Mesendoderm (in vitro differentiated cells): ENCODE measurements at places on chromosomes 12 and 14.
A peak's percentile ranks its signal among the peaks of the same experiment; 100 is the strongest.

- no peak for DNase-seq
Observed at GRCh38 chr12:14558473-14558959, 9.2 kb downstream of the PLBD1 start.

GRCh38 chr12:11674894-11675390 is 25.5 kb downstream of the ETV6 start:
- DNase-seq = no peak

- no peak for DNase-seq
Observed at GRCh38 chr12:42741091-42741490, 151.5 kb upstream of the PRICKLE1 start.

DNA sequence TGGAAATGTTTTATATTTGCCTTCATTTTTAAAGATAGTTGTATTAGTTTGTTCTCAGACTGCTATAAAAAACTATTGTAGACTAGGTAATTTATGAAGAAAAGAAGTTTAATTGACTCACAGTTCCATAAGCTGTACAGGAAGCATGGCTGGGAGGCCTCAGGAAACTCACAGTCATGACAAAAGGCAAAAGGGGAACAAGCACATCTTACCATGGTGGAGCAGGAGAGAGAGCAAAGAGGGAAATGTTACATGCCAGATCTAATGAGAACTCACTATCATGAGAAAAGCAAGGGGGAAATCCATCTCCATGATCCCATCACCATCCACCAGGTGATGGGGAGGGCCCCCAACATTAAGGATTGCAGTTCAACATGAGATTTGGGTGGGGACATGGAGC is 35.5 kb upstream of the UNC79 start:
- no peak for DNase-seq

DNA sequence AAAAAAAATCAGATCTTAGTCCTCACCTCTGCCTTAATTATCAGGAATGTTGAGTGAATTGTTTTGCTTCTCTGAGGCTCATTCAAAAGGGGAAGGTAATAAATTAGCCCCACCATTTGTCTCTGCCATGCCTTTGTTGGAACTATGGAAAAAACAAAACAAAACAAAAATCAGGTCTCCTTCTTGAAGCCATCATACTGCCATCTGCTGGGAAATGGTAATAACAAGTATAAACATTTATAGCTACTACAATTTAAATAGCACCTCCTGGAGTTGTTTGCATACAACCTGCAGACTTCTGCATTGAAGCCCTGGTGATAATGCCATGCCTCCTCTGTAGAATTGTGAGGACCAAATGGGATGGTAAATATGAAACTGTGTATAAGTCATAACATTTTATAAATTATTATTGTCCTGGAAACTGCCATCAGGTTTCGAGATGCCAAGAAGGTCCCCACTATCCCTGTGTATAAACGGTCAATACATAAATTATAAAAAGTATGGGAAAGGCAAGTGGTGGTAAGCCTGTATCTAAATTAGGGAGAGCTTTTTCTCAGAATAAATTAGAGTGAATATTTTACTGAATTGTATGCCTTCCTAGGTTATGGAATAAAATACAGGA is 87.2 kb upstream of the FGD4 start:
- DNase-seq = peak; percentile 85

DNA sequence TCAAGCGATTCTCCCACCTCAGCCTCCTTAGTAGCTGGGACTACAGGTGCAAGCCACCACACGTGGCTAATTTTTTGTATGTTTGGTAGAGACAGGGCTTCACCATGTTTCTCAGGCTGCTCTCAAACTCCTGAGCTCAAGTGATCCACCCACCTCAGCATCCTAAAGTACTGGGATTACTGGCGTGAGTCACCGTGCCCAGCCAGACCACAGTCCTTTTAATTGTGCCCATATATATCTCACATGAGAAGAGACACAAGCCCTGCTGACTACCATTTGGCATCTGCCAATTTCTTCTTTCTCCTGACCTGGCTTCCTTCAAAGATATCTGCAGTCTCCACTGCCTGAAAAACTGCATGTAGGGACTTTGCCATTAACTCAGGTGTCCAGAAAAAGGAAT is 142.5 kb downstream of the DPY19L2 start:
- DNase-seq = no peak

DNA sequence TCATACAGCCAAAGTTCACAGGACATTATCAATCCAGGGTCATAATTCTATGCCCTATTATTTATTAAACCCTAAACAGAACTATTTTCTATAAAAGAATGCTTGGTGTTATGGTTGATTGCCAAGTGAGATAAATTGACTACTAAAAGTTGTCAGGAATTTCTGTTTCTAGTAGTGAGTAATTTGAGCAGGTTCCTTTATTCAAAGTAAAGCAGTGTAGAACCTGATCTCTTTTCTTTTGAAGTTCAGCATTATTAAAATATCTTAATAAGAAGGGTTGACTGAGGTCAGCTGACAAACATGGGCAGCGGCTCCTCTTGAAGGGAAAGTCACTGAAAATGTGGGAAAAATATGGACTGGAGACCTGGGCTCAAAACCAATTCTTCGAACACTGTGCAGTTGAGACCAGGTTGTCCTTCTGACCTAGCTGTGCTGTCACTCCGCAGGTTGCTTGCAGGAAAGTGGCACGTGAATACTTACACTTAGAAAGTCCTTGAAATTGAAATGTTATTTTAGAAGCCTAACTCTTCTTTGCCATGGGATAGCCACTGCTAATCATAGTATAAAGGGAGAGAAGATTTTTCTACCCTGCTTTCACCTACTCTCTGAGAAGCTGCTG is 141.0 kb downstream of the RASSF9 start:
- no peak for DNase-seq

DNA sequence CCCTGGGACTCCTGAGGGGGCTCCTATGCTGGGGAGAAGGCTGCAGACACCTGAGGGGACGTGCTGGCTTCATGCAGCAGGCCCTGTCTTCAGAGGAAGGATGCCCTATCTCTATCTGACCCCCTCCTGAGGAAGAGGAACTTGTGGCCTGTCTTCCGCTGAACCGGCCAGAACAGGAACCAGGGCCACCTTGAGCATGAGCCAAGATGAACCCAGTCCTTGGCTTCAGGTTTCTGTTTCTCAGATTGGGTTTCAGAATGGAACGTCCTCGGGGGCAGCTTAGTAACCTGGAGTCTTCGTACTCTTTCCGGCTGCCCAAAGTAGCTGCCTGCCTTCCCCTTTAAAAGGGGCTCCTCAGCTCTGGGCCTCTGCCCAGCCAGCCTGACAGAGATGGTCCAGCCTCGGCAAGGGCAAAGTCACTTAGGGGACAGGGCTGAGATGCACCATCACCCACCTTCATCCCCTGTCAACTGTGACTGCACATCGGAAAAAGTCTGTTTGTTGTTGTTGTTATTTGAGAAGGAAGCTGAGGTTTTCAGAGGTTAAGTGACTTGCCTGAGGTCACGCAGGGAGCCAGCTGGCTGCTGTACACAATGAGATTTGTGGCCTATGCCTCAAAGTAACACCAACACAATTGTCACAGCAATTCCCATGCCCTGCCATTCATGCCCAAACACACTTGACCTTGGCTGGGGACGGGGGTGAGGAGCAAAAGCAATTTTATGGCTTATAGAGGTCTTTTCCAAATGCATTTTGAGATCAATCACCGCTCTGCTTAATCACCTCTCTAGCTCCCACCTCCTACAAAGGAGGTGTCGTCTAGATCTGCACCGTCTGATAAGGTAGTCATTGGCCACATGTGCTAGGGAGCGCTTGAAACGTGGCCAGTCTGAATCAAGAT is 13.4 kb downstream of the ASB2 start:
- DNase-seq = no peak

DNA sequence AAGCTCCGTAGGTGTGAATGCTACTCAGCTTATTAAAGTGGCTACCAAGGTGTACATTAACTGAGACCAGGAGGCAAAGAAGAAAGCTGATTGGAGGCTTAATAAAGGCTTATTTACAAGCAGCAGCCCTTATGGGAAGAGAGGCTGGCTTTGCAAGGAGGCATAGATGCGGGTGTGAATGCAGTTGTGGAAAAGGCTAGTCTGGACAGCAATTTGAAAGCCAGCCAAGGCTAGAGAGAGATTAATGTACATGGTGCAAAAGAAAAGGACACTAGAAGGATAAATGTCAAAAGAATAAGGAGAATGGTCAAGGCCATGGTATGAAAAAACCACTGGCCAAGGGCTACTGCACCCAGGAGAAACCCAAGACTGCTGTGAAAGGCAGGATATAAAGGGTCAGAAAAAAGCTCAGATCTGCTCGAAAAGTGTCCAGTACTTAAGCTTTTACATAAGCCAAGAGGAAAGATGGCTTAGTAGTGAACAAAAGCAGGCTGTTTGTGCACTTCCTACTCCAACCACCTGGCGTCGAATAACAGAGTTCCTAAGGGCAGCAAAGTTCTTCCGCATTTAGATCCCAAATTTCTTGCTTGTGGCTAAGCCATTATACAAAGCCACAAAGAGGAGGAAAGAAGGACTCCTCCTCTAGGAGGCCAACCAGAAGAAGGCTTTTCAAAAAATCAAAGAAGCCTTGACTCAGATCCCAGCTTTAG is 24.0 kb downstream of the KLRK1 start:
- DNase-seq = peak; percentile 42
